Right atrium auricular region (tissue), 2 donors: ENCODE measurements at places on chromosomes 12 and 14.

DNA sequence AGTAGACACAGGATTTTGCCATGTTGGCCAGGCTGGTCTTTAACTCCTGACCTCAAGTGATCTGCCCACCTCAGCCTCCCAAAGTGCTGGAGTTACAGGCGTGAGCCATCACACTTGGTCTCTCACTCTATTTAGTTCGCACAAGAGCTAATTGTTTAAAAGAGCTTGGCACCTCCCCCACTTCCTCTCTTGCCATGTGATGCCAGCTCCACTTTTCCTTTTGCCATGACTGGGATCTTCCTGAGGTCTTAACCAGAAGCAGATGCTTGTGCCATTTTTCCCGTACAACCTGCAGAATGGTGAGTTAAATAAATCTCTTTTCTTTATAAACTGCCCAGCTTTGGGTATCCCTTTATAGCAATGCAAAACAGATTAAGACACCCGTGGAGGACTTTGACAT lies 200.1 kb upstream of the FRMD6 start:
- DNase-seq, result no peak

- no peak for DNase-seq
These were observed 22.6 kb upstream of the VDR start for GRCh38 chr12:47927346-47927745.

DNA sequence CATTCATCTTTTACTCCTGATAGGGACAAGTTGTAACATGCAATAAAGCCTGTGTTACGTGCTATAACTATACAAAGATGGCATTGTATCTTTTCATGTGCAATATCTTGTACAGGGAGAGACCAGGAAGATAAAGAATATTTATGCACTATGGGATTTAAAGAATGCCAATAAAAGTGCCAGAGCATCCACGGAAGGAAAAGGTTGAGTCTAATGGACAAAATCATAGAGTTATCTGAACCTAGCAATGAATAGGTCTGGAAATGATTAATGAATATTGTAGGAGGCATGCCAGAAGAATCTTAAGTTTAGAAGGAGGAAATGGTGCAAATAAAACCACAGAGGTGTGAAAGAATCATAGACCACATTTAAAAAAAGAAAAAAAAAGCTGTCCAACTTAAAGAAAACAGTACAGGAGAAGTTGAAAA lies 263.9 kb downstream of the KCNC2 start:
- no peak for DNase-seq

DNA sequence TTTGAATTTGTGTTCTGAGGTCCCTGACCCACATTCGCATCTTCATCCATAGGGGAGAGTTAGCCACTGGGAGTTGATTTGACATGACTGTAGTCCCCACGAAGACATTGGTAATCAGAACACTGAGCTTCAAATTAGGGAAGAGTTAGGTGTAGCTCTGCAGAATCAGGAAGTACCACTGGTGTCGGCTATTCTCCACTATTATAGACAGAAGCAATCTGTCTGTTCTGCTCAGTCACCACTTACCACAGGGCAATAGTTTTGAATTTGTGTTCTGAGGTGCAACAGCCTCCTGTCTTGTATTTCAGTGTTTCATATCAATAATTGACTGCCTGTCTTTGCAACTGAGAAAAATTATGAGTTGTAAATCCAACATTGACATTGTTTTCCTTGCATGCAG lies 407.6 kb downstream of the LRFN5 start:
- no peak for DNase-seq

DNA sequence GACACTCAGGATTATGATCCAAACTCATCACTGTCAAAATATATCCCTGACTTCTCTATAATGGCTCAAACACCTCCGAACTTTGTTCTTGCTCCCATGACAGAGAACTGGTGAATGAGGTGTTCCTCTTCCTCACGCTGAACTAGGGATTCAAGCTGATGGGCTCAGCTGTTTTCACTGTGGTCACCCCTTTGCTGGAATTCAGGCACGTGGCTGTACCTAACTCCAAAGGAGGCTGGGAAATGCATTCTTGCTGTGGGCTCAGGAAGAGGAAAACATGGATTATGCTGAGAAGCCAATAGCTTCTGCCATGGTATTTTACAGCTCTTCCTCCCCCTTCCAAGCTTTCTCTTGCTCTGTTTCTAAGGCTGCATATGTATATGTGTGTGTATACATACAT lies 43.9 kb downstream of the STXBP6 start:
- DNase-seq, result no peak

DNA sequence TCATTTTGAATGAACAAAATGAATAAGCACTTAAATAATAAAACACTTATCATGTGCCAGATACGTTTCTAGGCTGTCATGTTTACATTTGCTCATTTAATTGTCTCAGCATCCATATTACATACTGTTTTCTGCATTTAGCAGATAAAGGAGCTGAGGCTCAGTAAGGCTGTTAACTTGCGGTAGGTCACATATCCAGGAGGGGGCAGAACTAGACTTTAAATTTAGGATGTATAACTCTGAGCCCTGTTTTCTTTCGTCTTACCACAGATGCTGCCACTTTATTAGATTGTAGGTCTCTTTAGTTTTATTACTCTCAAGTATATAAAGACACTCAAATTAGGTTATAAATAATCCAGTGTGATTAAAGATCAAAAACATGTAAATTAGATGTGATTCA lies 17.7 kb downstream of the IRAK4 start:
- no peak for DNase-seq

DNA sequence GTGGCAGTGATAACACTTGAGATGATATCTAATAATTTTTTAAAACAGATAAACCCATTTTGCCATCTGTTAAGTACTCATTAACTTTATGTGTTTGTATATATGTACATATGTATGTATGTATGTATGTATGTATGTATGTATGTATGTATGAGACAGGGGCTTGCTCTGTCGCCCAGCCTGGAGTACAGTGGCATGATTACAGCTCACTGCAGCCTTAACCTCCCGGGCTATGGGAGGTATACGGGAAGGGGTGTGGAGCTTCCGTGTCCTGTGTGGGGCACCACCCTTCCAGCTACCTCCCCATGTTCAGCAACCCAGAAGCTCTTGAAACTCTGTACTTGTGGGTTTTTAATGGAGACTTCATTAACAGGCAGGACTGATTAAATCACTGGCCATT lies 116.9 kb downstream of the SCFD1 start:
- DNase-seq, result no peak

DNA sequence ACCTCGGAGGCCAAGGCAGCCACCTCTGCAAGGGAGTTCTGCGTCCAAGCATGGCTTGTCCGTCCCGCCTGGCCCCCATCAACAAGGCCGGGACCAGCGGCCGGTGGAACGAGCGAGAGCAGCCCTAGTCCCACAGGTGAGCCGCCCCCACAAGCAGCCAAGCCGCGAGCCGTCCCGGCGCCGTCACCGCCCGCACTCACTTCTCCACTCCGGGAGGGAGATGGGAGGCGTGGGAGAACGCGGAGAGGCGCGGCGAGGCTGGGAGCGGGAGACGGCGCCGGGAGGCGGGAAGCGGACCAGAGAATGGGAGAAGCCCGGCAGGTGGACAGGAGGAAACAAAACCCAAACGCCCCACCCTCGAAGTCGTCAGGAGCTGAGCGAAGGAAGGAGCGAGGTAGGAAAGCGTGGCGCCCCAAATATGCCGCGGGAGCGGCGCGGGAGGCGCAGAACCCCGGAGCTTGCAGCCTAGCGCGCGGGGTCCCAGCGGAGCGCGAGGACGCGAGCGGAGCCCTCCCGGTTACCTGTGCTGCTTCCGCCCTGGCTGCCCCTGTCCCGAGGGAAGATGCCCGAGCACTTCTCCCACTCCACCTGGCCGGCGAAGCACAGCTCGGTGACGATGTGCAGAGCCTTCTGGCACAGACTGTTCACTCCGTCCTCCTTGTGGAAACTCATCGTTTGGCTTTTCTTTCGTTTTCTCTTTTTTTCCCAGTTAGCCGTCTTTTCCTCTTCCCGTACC lies 600 bp downstream of the SYT10 start:
- no peak for DNase-seq

DNA sequence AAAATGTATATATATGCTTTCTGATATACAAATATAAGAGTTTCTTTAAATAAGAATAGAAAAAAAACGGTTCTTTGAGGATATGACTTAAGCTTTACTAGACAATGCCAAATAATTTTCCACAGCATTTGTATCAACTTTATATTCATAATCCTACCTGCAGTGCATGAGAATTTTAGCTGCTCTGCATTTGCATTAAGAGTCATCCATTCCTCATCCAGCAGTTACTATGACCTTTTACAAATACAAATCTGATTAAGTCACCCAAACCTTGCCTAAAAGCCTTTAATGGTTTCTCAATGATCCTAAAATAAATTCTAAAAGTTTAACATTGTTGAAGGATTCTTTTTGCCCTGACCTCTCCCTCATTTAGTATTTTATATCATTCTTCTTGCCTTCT lies 116.5 kb downstream of the MGAT4C start:
- DNase-seq, result no peak

DNA sequence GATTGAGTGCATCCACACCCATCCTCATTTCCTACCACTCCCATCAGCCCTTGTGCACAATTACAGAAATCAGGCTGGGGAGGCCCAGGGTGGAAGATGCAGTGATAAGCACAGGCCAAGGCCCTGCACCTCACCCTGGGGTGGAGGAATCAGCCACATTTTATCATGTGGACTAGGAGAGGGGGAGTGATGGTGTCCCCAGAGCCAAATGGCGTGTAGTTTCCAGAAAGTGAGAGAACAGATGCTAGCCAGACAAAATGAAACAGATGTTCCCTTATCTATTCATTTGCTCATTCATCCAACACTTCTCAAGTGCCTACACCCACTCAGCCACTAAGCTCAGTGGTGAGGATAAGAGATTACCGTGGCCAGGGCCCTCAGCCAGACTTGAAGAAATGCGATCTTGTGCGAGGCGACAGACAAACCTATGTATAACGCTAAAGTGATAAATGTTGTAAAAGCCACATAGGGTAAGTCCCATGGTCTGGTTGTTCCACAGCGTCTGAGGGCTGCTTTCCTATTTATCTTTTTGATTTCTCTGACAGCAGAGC lies 93.6 kb downstream of the STAB2 start:
- DNase-seq, result peak; percentile 74

DNA sequence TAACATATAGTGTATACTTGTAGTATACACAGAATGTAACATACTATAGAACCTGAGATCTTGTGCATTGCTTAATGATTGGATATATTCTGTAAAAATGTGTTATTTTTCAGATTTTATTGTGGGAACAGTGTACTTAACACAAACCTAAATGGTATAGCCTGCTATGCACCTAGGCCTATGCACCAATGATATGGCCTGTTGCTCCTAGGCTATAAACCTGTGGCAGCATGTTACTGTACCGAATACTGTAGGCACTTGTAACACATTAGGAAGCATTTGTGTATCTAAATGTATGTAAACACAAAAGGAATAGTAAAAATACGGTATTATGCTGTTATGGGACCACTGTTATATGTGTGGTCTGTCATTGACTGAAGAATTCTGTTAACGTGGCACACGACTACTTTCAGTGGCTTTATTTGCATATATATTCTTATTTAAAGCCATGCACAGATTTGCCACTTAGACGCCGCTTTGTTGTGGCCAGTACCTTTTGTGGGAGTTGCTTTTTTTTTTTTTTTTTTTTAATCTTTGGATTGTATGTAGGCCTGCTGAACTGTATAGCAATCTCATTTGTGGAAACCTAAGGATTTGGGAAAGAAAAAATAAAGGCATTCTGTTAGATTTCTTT lies 7.4 kb downstream of the PAPOLA start:
- no peak for DNase-seq

- DNase-seq, result no peak
These were observed 85.9 kb downstream of the TMEM117 start for GRCh38 chr12:43921666-43922337.

DNA sequence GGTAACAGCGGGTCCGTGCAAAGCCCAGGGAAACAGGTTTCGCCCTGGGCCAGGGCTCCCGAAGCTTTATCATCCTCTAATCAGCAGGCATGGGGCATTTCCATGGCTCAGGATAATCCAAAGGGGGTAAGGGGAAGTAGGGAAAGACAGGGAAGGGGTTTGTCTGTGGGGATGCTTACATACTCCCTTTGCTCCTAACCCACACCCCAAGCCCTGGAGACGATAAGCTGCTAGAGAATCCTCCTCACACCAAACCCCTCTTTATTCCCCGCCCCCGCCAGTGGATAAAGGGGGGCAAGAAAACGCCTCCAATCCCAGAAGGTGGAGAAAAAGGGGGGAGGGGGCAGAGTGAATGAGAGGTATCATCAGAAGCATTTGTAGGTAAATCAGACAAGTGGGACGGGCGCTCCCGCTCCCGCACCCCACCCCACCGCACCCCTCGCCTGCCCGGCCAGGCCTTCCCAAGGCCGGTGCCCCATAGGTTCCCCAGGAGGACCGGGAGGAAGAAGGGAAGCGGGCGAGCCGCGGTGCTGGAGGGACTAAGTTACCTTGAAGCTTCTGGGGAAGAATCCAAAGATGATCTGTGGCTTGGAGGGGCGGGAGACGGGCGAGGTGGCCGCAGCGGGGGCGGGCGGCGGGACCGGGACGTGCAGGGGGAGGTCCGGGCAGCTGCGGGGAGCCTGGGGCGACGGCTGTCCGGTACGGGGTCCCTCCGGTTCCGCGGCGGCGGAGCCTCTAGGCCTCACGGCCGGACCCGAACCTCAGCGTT lies 762 bp downstream of the PPP2R5E start:
- no peak for DNase-seq

DNA sequence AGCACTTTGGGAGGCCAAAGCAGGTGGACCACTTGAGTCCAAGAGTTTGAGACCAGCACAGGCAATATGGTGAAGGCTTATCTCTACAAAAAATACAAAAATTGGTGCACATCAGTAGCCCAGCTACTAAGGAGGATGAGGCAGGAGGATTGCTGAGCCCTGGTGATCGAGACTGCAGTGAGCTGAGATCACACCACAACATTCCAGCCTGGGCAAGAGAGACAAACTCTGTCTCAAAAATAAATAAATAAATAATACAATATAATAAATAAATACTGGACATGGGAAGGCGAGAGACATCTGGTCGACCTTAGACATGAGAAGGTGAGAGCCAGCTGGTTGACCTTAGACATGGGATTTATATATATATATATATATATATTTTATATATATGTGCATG lies 119.8 kb upstream of the SLC38A4 start:
- no peak for DNase-seq
